Chondrocyte (in vitro differentiated cells): ENCODE measurements at places on chromosomes 16 and 17. TPM values are rescaled to one million over a fixed set of nuclear protein-coding genes. Genes with fewer than 3 reads are reported as not detected.

Gene HOXB4
- not detected in 3 replicates for total RNA-seq

Gene TBC1D3B
- 4.6 to 8.4 TPM (median 6.2 TPM) in 3 replicates for total RNA-seq

Gene OTOA
- total RNA-seq, result 0.10 TPM in 1 of 3 replicates, not detected in the others

Gene COL1A1
- total RNA-seq, result 34,852 to 36,120 TPM (median 35,333 TPM) in 3 replicates

Gene MAP2K3
- 31.3 to 38.3 TPM (median 35.9 TPM) in 3 replicates for total RNA-seq

Gene KRT32
- not detected in 3 replicates for total RNA-seq

Gene STX1B
- total RNA-seq, result 1.4 to 4.0 TPM (median 1.7 TPM) in 3 replicates

Gene CHST4
- not detected in 3 replicates for total RNA-seq

Gene KDM8
- total RNA-seq, result 4.4 to 9.3 TPM (median 5.6 TPM) in 3 replicates

Gene PLXDC1
- 11.1 to 40.5 TPM (median 37.4 TPM) in 3 replicates for total RNA-seq

Gene OR4D1
- not detected in 3 replicates for total RNA-seq

Gene DNAAF8
- total RNA-seq, result 2.0 to 2.6 TPM (median 2.2 TPM) in 3 replicates

Gene CRYBA1
- total RNA-seq, result not detected in 3 replicates

Gene TEDC2
- total RNA-seq, result 3.9 to 6.5 TPM (median 5.5 TPM) in 3 replicates

Gene SEPTIN12
- not detected in 3 replicates for total RNA-seq

Gene CDIP1
- 23.9 to 36.8 TPM (median 36.4 TPM) in 3 replicates for total RNA-seq

Gene ENPP7
- total RNA-seq, result not detected in 3 replicates

Gene OR2C1
- total RNA-seq, result not detected in 3 replicates

Gene GLIS2
- total RNA-seq, result 58.7 to 62.8 TPM (median 61.2 TPM) in 3 replicates

Gene MARCHF10
- total RNA-seq, result 0.17 TPM in 1 of 3 replicates, not detected in the others

Gene CMTM2
- total RNA-seq, result not detected in 3 replicates

Gene IGF2BP1
- 47.1 to 60.0 TPM (median 57.6 TPM) in 3 replicates for total RNA-seq

Gene TLCD3B
- 0.28 to 0.77 TPM (median 0.44 TPM) in 3 replicates for total RNA-seq

Gene CDH11
- 936 to 1,062 TPM (median 970 TPM) in 3 replicates for total RNA-seq

Gene PYCARD
- total RNA-seq, result 2.7 to 2.9 TPM (median 2.8 TPM) in 3 replicates

Gene PRCD
- 0.55 to 1.0 TPM (median 0.92 TPM) in 3 replicates for total RNA-seq

Gene RNF157
- 1.1 to 1.5 TPM (median 1.4 TPM) in 3 replicates for total RNA-seq

Gene SLC5A10
- not detected in 3 replicates for total RNA-seq

Gene CDRT15L2
- total RNA-seq, result not detected in 3 replicates

Gene ZDHHC1
- total RNA-seq, result 11.8 to 15.0 TPM (median 12.2 TPM) in 3 replicates

Gene MLX
- total RNA-seq, result 30.1 to 37.0 TPM (median 30.3 TPM) in 3 replicates

Gene CLEC18C
- total RNA-seq, result 0.34 TPM in 1 of 3 replicates, not detected in the others

Gene TPSG1
- total RNA-seq, result not detected in 3 replicates

Gene VAT1L
- not detected in 3 replicates for total RNA-seq

Gene KRT25
- not detected in 3 replicates for total RNA-seq

Gene ABCA5
- total RNA-seq, result 7.7 to 8.7 TPM (median 8.2 TPM) in 3 replicates

Gene TMC7
- total RNA-seq, result 1.2 to 1.8 TPM (median 1.6 TPM) in 3 replicates

Gene ZNF213
- total RNA-seq, result 10.6 to 13.0 TPM (median 10.8 TPM) in 3 replicates

Gene PIPOX
- total RNA-seq, result 1.5 to 2.3 TPM (median 2.2 TPM) in 3 replicates

Gene MED31
- 12.9 to 24.2 TPM (median 14.5 TPM) in 3 replicates for total RNA-seq

Gene NGFR
- total RNA-seq, result 1.7 to 4.4 TPM (median 1.8 TPM) in 3 replicates

Gene EFCAB5
- 0.23 to 0.63 TPM (median 0.37 TPM) in 3 replicates for total RNA-seq

Gene TRAPPC2L
- 42.7 to 55.8 TPM (median 52.5 TPM) in 3 replicates for total RNA-seq

Gene FKBP10
- total RNA-seq, result 557 to 584 TPM (median 567 TPM) in 3 replicates

Gene CTRB1
- total RNA-seq, result not detected in 3 replicates

Gene CSH2
- total RNA-seq, result 6.9 TPM in 1 of 3 replicates, not detected in the others

Gene CTRL
- not detected in 3 replicates for total RNA-seq

Gene KRTAP29-1
- not detected in 3 replicates for total RNA-seq

Gene HCRT
- not detected in 3 replicates for total RNA-seq

Gene PDPK1
- total RNA-seq, result 39.2 to 40.6 TPM (median 39.6 TPM) in 3 replicates

Gene ARL17A
- total RNA-seq, result 7.9 to 12.0 TPM (median 8.1 TPM) in 3 replicates

Gene PPP1R27
- total RNA-seq, result not detected in 3 replicates

Gene IGSF6
- total RNA-seq, result not detected in 3 replicates
